ENCODE measurements at places on chromosomes 12 and 14. TPM values are rescaled to one million over a fixed set of nuclear protein-coding genes. Genes with fewer than 3 reads are reported as not detected.

Gene PTPN6
- total RNA-seq: 21.0 TPM

Gene YY1
- 39.4 TPM for total RNA-seq

Gene SLC8A3
- not detected for total RNA-seq

Gene C1S
- 2.1 TPM for total RNA-seq

Gene SMAGP
- 63.3 TPM for total RNA-seq

Gene MYO1H
- total RNA-seq: 1.3 TPM

Gene OR4K2
- total RNA-seq: not detected

Gene NTF3
- not detected for total RNA-seq

Gene METTL17
- 60.7 TPM for total RNA-seq

Measured in airway epithelial cell (primary cell).